Effector CD8-positive, alpha-beta T cell (primary cell): ENCODE measurements at places on chromosomes 4 and X.

- no peak for DNase-seq
These were observed 17.8 kb downstream of the ANXA3 start for GRCh38 chr4:78569306-78569821.

- no peak for DNase-seq
These were observed 151.8 kb downstream of the TSPAN5 start for GRCh38 chr4:98506462-98507132.

DNA sequence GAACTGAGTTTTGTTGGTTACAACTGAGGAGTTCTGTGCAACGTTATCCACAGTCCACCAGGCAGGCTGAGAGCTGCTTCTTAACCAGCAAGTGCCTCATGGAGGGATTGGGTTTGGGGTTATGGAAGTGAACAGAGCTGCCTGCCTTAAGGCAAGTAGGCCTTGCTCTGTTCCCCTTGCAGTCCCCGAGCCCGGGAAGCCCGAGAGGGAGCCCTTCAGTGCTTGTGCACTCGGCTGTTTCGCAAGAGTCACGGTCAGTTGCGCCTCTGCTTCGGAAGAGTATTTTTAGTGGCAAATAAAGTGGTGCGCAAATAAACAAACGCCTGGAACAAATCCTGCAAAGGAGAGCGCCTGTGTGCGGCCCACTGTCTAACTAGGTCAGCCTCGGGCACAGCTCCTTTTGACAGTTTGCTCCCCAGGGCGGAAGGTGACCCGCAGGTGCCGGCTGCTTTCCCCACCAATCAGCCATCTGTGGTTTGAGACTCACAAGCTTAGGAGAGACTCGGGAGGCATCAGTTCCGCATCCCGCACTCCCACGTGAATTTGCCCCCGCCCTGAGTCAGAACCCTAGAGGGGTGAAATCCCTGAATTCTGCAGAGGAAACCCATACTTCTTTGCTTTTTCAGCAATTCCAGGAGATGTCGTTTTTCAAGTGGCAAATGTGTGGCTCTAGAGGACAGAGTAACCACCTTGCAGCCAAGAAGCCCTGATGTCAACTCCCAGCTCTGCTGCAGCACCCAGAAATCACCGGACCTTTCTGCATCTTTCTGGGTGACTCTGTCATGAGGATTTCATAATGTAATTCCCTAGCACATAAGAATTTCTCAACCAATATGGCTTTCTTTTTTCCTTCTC lies 56.8 kb downstream of the LGI2 start:
- DNase-seq: no peak

DNA sequence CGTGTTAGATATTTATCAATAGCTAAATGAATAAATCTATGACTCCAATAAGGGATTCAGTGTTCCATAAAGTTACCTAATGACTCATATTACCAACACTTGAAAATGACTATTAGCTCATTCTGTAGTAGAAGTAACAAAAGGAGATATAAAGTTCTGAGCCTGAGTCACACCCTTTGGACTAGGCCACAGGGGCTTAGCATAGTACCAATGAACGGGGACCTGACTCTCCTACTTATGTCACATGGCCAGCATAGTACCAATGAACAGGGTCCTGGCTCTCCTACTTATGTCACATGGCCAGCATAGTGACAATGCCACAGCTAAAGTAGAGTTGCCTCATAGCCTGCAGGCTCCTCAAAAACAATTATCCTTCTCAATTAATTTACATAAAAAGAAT lies 43.7 kb downstream of the MAGEB16 start:
- DNase-seq: no peak

GRCh38 chrX:136528645-136529315 lies 3.2 kb upstream of the VGLL1 start:
- DNase-seq: no peak
